Transverse colon (tissue), 4 donors: ENCODE measurements at places on chromosomes 7 and 10. TPM values are rescaled to one million over a fixed set of nuclear protein-coding genes. Genes with fewer than 3 reads are reported as not detected.

DNA sequence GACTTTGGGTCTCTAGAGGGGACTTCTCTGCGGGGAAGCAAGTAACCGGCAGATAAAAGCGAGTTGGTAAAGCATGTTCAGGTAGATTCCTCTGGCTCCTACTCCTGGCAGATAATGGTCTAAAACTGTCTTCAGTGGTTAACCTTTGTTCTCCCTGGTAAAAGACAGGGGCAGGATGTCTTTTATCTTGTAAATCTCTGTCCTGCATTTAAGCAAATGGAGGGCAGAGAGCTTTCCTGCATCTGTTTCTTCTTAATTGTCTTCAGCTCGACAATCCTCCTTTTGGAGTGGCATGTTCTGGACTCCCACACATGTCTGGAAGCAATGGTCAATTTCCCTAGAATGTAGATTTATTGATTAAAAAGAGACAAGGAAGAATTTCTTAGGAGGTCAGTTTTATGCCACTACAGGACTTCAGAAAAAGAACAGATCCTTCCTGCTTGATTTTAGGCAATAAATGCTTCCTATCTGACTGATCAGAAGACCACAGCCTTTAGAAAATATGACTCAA lies 16.6 kb downstream of the C7orf33 start:
- DNase-seq = no peak

DNA sequence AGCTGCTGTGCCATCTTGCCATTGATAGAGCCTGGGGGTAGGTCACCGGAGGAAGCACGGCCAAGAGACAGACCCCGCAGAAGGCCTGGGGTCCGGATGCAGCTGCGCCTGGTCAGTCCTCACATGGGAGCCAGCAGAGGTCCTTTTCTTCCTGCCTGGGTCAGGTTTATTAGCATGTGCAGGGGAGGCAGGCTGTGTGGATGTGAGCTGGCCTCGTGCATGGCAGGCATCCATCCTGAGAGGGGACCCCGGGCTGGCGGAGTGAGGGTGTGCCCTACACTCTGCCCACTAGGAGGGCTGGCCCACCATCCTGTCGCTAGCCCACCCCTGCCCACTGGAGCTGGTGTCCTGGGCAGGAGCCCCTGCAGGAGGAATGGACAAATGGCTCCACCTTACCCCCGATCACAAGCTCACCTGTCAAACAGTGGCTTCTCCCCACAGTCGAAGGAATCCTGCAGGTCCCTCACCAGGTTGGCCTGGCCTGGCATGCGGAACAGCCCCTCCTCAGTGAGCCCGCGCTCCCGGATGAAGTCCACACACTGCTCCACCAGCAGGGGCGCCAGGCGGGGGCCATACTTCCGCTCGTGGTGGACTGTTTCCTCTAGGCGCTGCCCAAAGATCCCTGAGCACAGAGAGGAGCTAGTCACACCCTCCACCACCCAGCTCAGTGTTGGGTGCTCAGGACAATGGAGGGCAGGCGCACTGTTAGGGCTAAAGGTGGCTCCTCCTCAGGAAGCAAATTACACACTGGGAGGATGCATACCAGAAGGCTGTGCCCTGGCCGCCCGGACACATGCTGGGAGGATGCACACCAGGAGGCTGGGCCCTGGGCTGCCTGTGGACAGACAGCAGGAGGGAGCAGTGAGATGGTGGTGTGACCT lies 145.4 kb downstream of the ARHGAP22 start:
- no peak for DNase-seq

DNA sequence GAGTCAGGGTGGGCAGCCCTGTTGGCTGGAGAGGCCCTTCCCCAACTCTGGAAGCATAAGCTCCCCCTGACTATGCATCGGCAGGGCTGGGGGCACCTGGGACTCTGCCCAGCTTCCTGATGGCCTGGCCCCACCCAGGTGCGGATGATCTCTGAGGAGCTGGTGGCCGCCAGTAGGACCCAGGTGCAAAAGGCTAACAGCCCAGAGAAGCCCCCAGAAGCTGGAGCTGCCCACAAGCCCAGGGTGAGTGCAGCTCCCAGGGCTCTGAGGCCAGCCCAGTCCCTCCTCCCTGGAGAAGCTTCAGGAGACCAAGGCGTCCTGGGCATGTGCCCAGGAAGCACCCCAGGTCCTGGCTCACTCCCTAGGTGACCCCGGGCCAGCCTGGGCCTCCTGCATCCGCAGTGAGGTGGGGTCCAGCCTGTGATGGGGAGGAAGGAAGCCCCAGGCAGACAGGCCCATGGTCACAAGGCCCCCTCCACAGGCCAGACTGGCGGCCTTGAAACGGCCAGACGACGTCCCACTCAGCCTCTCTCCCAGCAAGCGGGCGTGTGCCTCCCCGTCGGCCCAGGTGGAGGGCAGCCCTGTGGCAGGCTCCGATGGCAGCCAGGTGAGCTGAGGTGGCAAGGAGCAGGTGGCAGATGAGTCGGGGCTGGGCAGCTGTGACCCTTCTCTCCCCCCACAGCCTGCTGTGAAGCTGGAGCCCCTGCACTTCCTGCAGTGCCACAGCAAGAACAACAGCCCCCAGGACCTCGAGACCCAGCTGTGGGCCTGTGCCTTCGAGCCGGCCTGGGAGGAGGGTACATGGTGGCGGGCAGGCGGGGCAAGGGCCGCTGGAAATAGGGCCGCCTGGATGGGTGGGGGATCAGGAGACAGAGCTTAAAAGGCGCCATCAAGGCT lies 3.0 kb downstream of the LRWD1 start:
- DNase-seq = no peak

- peak; percentile 43 for DNase-seq
These were observed 3.0 kb downstream of the NUP42 start for GRCh38 chr7:23184709-23185359.

- DNase-seq = no peak
These were observed 9.2 kb downstream of the PFKFB3 start for GRCh38 chr10:6211671-6212635.

GRCh38 chr7:131843898-131844331 lies 287.5 kb upstream of the PODXL start:
- peak; percentile 19 for DNase-seq

DNA sequence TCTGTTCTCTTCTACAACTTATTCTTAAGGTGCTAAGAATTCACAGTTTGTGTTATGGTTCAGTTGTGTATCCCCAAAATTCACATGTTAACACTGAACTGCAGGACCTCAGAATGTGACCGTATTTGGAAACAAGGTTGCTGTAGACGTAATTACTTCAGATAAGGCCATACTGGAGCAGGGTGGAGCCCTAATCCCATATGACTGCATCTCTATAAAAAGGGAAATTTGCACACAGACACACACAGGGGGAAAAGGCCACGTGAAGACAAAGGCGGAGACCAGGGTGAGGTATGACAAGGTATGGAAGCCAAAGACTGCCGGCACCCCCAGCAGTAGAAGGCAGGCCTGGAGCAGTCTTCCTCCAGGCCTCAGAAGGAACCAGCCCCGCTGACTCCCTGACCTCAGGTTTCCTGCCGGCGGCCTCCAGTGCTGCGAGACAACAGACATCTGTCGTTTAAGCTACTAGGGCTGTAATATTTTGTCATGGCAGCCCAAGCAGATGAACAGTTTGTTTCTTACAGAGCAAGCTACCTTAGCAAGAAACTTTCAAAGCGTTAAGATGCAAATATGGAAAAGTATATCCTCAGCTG lies 98.7 kb downstream of the PROSER2 start:
- DNase-seq = peak; percentile 37

DNA sequence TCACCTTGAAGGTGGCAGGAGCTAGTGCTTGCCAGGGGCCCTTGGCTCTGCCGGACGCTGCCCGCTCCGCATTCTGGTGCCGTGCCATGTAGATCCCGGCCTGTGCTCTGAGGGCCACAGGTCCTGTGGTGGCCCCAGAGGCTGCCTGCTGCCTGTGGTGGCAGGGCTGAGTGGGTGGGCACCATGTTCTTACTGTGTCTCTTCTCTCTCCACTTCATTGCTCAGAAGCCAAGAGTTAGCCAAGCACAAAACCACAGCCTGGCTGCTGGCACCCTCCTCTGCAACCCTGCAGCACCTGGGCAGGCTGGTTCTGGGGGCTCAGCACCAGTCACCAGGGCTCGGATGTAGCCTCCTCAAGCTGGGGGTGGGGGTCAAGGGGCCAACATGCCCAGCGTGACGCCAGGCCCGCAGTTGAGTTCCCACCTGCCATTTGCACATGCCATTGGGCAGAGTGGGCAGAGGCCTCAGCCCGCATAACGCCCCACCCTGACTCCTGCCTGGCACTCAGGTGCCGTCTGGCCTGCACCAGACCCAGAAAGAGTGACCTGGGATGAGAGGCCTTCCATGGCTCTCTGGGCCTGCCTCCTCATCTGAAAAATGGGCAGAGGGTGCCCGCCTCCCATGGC lies 16.3 kb downstream of the ZMIZ1 start:
- DNase-seq = no peak

DNA sequence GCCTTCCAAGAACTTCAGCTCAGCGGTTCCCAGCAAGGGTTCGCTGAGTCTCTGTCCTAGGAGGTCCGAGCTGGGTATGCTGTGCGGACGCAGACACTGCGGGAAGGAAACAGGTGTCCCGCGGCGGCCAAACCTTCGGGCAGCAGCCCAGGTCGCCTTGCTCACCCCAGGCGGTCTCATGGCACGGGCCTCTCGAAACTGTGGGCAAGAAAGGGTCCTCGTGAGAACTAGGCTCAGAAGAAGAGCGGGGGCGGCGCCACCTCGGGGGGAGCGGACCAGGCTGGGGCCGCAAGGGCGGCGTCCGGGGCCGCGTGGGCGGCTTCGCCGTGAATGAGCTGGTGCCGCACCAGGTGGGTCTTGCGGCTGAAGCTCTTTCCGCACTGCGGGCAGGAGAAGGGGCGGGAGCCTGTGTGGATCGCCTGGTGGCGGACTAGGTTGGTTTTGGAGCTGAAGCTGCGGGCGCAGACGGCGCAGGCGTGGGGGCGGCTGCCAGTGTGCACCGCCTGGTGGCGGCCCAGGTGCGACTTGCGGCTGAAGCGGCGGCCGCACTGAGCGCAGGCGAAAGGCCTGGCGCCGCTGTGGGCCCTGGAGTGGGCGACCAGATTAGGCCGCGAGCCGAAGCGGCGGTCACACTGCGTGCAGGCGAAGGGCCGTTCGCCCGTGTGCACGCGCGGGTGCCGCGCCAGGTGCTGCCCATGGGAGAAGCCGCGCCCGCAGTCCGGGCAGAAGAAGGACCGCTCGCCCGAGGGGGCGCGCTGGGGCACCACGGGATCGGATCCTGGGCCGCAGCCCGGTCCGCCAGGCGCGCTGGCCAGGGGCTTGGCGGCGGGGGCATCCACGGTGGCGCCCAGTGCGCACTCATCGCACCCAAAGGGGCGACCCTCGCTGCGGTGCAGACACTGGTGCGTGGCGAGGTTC lies 8.6 kb downstream of the ZNF467 start:
- DNase-seq = no peak

GRCh38 chr7:133118261-133118660 lies 36.4 kb upstream of the CHCHD3 start:
- DNase-seq = no peak

DNA sequence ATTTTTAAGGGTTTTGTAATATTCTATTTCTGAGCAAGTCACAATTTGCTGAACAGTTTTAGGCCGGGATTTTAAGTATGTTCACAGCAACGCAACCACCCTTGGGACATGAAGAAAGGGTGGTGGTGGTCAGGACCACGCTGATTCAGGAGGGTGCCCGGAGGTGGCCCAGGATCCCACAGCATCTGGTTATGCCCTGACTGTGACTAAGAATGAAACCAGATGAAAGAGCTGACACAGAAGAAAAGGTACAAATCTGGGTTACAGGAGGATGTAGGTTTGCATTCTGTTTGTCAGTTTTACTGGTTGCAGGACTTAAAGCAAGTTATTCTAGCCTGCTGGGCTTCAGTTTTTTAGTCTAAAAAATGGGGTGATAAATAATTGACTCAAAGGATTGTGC lies 279.7 kb downstream of the CCSER2 start:
- no peak for DNase-seq

- no peak for DNase-seq
These were observed 169.9 kb downstream of the SNX10 start for GRCh38 chr7:26461518-26461917.

GRCh38 chr10:95236068-95236903 lies 42.2 kb downstream of the ACSM6 start:
- DNase-seq = no peak

GRCh38 chr10:98039690-98040381 lies 9.4 kb upstream of the CRTAC1 start:
- no peak for DNase-seq

DNA sequence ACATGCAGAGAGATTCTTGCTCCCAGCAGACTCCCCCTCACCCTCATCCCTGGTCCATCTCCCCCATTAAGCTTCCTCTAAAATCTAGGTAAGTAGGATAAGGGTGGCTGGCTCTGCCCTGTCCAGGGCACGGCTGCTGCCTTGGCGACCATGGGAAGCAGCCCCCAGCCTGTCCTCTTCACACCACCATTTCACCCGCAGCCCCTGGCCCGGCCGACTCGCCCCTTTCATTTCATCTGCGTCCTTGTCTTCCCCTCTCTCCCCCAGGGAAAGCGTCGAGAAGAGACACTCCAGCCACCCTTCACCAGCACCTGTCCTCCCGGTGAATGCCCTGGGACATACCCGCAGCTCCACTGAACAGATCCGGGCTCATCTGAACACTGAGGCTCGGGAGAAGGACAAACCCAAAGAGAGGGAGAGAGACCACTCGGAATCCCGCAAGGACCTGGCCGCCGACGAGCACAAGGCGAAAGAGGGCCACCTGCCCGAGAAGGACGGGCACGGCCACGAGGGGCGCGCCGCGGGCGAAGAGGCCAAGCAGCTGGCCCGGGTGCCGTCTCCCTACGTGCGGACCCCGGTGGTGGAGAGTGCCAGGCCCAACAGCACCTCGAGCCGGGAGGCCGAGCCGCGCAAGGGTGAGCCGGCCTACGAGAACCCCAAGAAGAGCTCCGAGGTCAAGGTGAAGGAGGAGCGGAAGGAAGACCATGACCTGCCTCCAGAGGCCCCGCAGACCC lies 342.3 kb upstream of the GALNT17 start:
- no peak for DNase-seq

GRCh38 chr10:102410429-102411073 lies 8.0 kb downstream of the PSD start:
- no peak for DNase-seq

DNA sequence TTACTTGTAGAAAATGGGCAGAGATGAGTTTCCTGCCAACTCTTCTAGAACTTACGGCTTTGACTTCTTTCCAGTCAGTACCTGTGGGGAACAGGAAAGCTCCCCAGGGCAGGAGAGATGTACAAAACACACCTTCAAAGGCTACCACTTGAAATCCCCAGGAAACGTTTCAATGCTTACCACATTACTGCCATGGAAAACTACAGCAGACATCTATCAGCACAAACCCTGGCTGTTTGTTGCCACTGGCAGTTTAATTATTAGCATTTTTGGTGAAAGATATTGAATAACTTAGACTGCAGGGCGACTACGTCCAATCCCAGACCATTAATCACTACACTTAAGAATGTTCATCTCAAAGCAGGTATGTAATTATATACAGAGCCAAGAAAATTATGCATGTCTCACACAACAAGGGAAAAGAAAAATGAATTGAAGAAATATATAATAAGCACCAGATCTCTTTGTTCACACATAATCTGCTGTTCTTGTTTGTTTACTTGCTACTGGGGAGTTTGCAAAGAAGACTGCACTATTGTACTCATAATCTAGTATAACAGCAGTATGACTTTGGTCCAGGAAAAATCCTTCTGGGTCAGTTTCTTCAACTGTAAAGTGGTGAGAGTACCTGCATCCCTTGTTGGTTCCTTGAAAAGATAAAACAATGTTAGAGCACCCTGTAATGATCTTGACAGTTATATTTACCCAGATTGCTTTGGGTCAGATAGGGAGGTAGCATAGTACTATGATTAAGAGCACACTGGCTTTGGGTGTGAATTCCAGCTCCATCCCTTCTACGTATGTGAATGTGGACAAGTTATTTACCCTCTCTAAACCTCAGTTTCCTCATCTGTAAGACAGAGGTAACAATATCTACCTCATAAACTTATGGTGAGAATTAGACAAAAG lies 138.3 kb downstream of the DOCK4 start:
- DNase-seq = no peak

- no peak for DNase-seq
These were observed 513.3 kb downstream of the MDFIC start for GRCh38 chr7:115435178-115435577.

PDIA4 gene
- 79.5 TPM for total RNA-seq
